ENCODE measurements at places on chromosomes 1 and 21.

DNA sequence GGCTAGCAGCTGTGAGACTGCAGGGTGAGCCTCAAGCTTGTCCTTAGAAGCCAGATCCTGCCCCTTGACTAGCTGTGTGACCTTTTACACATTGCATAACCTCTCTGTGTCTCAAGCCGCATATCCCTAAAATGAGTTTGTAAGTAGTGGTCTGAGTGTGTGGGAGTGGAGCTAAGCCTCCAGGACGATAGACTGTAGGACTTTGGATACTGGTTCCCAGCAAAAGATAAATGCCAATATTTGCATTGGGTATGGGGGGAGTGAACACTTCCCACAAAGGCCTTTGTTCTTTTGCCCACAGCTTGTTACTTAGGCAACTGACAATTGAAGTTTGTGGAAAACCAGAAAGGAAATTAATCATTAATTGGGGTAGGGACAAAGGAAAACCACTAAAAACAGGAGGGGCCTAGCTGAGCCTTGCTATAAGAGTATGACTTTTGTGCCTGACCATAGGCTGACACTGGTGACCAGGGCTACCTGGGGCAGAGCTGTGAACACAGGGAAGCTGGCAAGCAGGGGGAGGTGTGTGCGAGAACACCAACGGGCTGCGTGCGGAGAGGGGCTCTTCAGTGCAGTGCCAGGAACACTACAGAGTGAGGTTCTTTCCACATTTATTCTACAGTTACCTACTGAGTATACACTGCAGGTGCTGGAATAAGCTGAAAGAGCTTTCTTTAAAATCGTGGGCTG lies 102.4 kb upstream of the ETV3 start:
- DNase-seq, result peak; percentile 24

- no peak for DNase-seq
These were observed 215.9 kb upstream of the L1TD1 start for GRCh38 chr1:61978796-61979195.

DNA sequence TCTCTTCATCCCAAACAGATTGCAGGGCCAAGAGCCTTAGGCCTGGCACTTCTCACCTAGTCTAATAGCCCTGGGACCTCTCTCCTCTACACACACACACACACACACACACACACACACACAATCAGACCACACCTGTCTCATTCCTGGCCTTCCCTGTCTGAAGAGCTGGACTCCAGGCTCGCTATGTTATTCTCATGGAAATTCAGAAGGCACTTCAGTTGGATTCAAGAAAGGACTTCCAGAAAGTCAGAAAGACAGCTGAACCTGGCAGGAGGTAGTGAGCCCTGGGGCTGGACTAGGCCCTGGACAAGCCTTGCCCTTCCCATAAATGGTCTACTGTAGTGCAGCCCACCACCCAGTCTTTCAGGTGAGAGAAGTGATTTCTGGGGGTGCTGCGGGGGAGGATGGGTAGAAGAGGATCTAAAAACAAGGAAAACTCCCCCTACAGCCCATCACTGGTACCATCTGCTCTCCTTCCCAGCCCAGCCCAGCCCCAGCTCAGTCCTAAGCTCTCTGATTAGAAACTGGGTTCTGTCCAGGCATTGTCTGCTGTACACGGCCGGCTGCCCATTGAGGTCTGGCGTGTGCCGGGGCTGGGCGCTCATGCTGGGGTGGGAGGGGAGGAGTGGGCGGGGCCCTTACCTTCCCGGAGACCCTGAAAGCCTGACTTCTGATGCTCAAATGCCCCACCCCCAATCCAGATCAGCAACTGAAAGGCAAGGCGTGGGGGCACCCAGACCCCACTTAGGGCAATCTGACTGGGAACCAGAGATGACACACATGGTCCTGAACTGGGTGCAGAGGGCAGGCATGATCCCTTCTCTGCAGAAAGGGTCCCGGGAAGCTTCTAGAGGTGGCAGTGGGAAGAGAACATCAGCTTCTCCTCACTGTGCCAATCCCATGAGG lies 2.5 kb downstream of the KIF21B start:
- DNase-seq, result no peak

GRCh38 chr1:57137980-57138379 lies 172.2 kb upstream of the C8B start:
- DNase-seq, result no peak

DNA sequence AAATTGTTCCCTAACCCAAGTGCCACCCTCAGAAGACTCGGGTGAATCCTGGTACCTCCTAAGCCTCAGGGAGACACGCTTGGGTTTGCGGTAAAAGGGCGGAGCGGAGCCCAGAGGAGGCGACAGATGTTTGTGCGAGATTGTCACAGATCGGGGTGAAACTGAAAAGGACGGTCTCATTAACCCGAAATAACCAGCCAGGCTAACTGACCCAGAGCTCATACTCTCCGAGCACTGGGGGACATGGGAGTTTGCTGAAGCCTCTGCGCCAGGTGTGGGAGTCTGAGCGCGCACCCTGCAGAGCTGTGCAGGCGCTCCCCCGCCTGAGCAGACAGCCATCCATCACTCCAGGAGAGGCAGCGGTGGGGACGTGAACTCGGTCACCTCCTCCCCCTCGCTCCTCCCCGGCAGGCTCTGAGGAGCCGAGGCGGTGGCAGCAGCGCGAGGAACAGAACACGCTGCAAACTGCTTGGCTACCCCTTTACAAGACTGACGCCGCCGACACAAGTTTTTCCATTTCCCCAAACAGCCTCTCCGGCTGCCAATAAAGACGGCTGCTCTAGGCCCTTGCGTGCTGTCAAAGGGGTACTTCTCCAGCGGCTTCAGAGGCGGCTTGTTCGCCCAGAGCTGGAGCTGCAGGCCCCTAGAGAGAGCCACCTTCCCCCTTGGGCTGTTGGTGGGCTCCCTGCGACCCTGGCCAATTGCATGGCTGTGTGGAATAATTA lies 43.5 kb downstream of the RRAGC start:
- DNase-seq, result peak; percentile 51

GRCh38 chr21:24045373-24045772 lies 1561.9 kb downstream of the MRPL39 start:
- no peak for DNase-seq

DNA sequence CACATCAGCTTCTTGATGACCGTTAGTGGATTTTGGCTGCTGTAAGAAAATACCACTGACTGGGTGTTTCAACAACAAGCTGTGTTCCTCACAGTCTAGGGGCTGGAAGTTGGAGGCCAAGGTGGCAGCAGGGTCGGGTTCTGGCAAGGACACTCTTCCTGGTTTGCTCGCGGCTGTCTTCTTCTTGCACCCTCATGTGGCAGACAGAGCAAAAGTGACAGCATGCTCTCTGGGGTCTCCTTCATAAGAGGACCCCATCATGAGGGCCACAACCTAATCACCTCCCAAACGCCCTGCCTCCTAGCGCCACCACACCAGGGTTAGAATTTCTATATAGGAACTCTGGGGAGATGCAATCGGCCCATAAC lies 18.6 kb upstream of the TSPEAR start:
- no peak for DNase-seq

DNA sequence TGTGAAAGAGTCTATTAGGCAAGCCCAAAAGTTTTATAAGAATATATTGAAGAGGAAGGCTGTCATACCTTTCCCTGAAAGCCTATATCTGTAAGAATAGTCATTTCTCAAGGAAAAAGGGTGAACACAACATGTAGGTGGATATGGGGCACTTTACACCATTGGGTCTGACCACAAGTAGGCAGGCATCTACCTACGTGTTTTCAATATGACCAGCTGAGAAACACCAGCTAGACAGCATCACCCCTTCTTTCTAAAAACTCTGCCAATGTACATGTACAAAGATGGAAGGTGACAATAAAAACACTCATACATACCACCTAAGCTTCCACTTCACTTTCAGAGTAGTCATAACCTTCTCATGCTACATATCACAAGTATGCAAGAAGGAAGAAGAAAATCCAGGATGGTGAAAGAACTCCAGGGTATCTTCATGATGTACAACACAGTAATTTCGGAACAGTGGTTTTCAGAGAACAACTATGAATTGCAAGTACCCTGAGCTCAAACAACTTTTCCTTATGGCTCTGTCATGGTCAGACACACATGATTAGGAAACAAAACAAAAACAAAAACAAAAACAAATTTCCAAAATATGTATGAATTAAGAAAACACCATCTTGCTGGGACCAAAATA lies 98.5 kb upstream of the ADGRL2 start:
- DNase-seq, result no peak

- DNase-seq, result no peak
These were observed 14.1 kb downstream of the ENTREP3 start for GRCh38 chr1:155241069-155241679.

All from renal cortex interstitium (tissue), 15 donors.